HEK293T (cell line): ENCODE measurements at places on chromosomes 13 and 19.

- no peak for DNase-seq
These were observed 22.5 kb downstream of the OBI1 start for GRCh38 chr13:78636495-78636894.

DNA sequence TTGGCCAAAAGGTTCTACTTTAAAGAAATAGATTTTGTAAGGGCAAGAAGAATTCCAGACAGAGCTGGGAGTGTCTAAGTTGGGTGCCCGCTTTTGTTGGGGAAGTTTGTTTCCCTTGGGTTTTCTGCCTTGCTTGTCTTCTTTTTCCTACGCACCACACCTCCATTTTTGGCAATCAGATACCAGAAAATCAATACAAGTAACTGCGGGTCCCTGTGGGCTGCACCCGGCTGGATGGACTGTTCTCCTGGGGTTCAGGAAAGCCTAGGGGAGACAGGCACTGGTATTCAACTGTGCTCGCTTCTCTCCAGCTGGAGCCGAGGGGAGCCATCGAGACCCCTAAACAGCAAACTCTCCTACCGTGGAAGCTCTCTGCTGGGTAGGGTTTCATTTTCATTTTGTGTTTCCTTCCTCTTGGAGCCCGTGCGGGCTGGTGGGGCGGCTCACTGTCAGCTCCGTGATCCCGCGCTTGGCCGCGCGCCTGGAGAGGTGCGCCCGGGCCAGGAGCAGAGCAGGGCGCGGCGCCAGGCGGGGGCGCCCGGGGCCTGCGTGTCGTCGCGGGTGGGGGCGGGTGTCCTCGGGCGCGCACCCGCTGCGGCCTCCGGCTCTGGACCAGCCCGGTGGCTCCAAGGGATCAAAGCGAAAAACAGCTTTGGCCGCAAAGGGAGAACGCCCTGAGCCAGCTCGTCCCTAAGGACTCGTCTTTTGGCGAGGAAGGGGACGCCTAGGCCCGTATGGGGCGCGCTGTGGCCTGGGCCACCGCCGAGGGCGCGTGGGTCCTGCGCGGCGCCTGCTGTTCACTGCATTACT lies 347.2 kb downstream of the ZNF536 start:
- peak; percentile 54 for DNase-seq

DNA sequence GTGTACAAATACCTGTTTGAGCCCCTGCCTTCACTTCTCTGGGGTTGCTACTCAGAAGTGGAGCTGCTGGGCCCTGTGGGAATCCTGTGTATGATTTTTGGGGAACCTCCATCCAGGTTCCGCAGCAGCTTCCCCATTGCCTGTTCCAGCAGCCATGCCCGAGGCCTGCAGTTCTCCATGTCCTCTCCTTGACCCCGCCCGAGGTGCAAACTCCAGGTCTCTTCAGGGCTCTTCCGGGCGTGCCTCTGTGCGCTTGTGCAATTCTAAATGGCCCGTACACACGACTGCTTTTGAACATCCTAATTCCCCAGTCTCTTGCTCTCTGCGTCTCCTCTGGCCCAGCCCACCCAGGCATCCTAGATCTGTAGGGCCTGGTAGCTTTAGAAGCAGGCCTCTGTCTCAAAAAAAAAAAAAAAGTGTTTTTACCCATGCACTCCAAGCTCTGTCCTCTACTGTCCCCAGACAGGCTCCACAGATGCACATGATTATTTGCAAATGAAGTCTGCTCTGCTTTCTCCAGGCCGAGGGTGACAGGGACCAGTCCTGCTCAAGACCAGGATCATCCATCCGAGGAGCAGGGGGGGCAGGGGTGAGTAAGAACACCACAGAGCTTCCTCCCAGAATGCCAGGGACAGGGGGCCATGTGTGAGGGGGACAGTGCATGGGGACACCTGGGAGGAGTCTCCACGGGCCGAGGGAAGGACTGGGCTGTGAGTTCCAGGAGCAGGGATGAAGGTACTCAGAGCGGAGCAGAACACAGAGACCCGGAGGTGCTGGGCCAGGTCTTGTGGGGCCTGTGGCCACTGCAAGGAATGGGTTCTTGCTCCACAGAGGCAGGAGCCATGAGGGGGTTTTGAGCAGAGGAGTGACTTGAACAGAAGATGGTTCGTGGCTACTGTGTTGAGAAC lies 51.7 kb downstream of the SLC7A9 start:
- DNase-seq: no peak

- no peak for DNase-seq
These were observed 6.0 kb upstream of the FFAR2 start for GRCh38 chr19:35442091-35442490.
